ENCODE measurements at places on chromosomes 2 and 18.

DNA sequence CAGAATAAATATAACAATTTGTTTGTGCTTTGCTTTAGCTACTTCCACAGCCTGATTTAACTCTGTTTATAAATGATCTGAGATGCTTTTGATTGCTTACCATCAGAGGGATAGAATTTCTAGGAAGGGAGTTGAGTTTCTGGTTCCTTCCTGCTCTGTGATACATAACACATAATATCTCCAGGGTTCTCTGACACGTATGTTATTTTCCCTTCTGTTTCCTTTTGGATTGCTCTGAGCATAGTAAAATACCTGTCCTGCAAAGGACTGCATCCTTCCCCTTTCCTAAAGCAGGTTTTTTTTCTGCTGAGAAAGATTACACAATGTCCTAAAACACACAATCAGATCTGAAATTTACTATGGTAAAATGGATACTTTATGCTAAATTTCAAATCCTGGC lies 76.1 kb downstream of the CABYR start:
- DNase-seq, result no peak

DNA sequence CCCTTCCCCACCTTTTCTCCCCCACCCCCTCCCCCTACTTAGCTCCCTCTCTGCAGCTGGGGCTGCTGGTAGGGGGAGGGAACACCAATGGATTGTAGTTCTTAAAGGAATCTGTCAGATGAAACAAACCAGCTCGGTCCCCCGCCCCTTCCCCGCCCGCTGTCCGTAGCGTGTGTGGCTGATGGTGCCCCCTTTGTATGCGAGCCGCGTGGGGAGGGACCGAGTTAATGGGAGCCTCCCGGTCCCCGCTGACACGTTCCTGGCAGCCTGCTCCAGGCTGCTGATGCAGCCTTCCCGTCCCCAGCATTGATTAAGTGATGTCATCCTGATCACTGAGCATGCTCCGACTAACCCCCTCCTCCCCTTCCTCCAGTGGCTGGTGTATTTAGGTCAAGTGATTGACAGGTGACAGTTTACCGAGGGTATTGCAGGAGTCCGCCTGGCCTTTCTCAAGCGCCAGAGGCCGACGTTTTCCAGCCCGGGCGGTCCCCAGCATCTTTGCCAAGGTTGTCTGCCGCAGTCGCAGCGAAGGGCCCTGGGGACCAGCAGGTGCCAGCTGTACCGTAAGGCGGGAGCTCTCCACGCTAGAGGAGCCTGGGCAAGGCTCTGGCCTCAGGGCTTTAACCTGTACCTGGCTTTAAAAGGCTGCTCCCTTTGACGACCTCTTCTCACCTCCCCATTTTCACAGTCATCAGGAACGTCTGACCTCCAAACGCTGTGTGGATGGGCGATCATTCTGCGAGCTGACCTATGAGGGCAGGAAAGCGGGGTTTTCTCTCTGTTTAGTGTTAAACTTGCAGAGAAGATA lies 1.8 kb downstream of the KIF5C start:
- peak; percentile 51 for DNase-seq

DNA sequence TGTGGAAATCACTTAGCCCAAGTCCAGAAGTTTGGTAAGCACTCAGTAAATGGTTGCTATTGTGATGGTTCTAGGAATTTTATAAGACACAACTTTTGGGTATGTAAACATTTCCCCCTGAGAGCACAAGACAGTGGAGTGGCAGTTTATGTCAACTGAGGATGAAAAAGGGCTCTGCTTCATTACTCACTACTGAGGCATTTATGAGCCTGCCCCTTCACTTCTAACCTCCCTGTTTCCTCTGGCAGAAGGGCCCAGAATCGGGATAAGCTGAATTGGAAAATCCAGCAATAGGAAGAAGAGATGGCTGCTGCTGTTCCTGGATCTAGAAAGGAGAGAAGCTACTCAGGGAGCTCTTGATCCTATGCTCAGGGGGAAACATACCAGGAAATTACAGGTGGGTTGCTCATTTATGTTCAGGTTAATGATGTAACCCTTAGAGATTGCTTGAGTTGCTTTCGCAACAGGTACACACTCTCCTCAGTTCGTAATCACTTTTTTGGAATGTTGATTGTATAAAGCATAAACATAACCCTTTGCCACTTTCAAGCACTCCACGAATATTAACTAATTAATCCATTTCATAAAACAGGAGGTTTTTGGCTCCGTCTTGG lies 46.3 kb downstream of the ADCYAP1 start:
- DNase-seq, result no peak

DNA sequence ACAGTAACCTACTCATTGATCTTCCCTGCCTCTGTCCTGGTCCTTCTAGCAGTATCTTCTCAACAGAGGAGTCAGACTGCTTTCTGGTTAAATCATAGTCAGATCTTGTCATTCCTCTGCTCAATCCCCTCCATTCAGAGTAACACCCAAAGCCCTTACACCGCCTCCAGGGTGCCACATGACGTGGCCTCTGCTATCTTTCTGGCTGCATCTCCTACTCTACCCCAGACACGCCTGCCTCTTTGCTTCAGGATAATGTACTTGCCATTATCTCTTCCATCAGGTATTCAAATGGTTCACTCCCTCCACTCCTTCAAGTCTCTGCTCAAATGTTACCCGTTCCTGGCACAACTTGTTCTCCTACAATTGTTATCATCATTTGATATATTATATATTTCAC lies 36.3 kb upstream of the ACVR2A start:
- DNase-seq, result no peak

- no peak for DNase-seq
Measured at GRCh38 chr2:129713337-129713736, 266.1 kb upstream of the RAB6C start.

DNA sequence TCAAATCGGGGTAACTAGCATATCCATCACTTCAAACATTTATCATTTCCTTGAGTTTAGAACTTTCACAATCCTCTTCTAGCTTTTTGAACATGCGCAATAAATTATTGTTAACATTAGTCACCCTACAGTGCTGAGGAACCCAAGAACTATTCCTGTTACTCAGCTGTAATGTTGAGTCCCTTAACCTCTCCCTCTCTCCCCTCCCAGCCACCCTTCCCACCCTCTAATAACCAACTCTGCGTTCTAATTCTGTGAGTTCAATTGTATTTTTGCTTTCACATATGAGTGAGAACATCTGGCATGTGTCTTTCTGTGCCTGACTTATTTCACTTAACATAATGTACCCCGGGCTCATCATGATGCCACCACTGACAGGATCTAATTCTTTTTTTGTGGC lies 78.6 kb upstream of the RANBP2 start:
- DNase-seq, result no peak

DNA sequence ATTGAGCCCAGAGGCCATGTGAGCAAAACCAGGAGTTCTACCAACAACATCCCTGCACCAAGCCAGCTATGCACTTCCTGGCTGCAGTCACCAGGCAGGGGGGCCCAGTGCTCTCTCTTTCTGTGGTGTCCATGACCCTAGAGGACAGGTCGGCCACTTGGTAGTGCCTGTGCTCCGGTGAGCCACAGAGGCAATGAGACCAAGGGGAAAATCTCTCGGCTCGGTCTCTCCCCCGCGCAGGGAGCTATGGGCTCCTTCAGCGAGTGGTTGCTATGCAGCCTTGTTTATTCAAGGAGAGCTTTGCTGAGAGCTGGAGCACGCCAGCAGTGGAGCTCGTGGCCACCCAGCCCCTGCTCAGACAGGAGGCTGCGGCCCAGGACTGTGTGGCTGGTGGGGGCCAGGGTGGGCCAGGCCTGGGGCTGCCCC lies at the start of gene TOGARAM2:
TOGARAM2 (plus strand) TSS at position 283 of the 426 bp plus-strand sequence. CDS start 13,537 bp downstream, outside the sequence.
- no peak for DNase-seq

DNA sequence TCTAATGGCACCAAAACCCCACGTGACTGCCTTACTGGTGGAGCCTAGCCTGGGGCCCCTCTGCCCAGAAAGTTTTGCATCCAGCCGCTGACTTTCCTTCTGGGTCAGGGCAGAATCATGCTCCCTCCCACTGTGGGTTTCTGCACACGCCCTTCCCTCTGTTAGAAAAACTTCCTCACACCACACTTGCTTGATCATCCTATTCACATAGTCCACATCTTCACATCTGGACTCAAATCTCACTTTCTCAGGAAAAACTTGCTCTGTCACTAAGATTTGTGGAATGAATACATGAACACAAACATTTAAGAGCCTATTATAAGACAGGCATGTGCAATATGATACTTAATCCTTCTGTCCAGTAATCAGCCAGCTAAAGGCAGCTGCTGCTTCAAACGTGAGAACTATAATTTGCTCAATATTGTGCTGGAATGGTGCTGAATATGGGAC lies 274.7 kb downstream of the RND3 start:
- DNase-seq, result no peak

GRCh38 chr18:69759046-69759445 lies 188.6 kb downstream of the CD226 start:
- no peak for DNase-seq

GRCh38 chr2:15939556-15939853 lies 845 bp upstream of the MYCN start:
- no peak for DNase-seq

- no peak for DNase-seq
Measured at GRCh38 chr2:102159295-102159694, 16.7 kb downstream of the IL1R1 start.

DNA sequence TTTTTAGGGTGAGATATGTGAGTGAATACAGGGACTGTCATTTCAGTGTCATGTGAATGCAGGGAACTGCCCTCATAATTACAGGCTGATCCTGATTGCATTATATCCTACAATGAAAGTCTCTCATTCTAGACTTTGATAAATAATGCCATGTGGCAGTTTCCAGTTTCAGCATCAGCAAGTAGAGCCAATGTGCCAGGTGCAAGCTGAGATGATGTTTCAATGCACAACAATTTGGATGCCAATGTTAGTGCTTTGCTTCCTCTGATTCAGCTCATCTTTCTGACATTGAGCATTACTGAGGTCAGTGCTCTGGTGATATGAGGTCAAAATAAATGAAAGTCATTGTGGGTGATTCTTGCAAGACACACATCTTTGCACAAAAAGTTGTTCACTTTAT lies 63.7 kb upstream of the TFPI start:
- no peak for DNase-seq

GRCh38 chr2:202450785-202451184 lies 74.7 kb downstream of the BMPR2 start:
- DNase-seq, result no peak

DNA sequence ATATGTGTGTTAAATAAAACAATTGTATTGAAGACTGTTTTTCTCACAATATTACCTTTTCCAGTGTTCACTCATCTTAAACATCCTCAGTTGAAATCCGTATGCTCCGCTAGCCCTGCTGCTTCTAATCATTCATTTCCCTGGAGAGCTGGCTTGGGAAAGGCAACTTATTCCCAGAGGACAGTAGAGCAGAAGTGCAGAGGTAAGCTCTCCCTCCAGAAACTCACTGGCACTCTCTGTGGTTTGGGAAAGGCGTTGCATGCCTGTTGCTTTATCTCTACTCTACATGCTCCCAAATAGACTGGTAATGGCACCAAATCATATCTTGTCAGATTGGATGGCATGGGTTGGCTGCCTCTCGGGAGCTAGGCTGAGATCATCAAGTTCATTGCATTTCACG lies 117.1 kb upstream of the BOD1L2 start:
- no peak for DNase-seq

DNA sequence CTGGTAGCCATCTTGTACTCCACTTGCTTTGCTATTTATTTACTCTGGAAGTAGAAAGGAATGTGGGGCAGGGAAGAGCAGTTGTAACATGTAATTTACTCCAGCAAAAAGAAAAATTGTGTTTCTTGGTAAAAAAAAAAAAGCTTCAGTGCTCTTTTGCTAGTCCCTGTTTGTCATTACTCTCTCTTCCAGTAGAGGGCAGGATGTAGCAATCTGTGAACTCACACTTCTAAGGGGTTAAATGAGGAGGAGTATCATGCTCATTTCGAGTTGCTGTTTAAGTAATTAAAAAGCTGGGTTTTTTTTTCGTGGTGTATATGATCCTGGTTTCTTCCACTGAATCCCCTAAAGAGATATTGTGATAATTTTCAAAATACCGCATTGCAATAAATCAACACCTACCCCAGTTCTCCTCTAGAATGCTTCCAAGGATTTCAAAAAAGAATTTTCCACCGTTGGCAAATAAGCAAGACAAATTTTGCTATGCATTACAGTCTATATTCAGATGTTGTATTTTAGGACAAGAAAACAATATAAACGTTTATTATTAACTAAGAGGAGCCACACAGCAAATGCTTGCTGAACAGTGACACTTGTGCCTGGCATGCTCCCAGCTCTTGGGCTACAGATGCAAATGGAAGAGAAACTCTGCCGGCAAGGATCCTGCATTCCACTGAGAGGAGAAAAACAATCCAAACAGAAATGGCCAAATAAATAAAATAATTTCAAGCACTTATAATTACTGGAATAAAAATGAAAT lies 261.6 kb downstream of the ASXL3 start:
- DNase-seq, result no peak

DNA sequence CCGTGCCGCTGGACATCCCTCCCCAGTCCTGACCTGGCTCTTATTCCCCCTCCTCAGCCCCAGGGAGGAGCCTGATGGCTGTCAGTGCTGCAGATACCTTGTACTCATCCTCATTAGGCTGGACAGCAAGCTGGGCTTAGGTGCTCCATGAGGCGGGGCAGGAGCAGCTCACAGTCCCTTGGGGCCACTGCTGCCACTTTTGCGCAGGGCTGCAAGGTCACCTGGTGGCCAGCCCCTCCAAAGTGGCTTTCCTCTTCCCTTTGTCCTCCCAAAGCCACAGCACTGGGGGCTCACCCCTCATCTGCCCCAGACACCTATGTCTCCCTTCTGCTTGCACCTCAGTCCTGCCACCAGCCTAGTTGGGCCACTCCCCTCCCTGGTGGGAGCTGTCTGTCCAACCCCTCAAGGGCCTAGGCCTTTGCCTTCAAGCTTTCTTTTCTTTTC lies 60.8 kb downstream of the FAM168B start:
- peak; percentile 9 for DNase-seq

- no peak for DNase-seq
Measured at GRCh38 chr2:165586019-165586418, 116.5 kb downstream of the CSRNP3 start.

GRCh38 chr2:175036582-175037018 lies 31.4 kb upstream of the CHN1 start:
- no peak for DNase-seq

DNA sequence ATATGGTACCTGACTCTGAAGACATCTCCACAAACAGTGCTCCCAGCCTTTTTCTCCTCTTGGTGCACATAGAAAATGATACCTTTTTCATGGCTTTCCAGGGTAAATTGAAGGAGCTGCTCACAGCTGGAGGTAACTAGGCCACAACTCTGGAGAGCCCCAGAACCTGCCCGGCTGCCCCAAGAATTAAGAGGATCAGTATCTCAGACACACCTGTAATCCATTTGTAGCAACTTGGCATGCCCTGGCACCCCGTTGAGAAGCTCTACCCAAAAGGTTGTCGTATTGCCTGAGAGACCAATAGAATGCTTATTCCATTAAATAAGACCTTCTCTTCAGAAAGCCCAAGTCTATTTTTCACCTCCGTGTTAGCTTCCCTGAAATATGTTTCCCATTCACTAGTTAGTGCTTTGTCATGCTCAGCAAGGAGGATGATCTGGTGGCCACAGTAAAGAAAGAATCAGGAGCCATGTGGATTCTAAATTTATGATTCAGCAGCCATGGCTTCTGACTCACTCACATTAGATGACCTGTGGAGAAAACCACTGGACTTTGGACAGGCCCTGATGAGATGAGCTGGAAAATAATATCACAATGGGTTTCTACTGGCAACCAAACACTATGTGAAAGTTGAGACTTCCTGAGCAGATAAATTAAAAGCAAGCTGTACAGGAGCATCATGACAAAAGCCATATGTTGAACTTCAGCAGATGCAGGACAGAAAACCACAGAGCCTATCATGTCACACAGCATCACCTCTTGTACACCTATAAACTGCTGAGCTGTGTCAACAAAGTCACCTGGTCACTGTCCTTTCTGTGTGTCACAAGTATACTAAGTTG lies 253.3 kb upstream of the OSR1 start:
- no peak for DNase-seq

GRCh38 chr2:1461507-1462390 lies 48.5 kb downstream of the TPO start:
- DNase-seq, result no peak
